ENCODE measurements at places on chromosomes 12 and 14.

DNA sequence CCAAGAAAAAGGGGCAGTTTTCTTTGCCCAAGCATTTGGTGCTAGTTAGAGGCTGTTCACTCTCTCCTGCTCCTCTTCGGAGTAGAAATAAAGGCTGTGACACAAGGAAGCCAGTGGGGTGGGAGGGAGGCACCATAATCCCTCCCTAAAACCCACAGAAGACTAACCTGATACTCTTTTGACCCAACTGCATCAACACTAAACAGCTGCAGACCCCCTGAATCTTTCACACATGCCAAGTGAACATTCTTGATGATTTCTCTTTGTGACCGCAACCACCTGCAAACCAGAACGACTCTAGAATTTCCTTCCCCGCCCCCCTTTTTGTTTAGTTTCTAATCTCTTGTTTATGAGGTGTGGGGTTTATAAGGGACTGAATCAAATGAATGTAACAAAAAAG, 175.8 kb upstream of the BCL2L14 start:
- no peak for DNase-seq

DNA sequence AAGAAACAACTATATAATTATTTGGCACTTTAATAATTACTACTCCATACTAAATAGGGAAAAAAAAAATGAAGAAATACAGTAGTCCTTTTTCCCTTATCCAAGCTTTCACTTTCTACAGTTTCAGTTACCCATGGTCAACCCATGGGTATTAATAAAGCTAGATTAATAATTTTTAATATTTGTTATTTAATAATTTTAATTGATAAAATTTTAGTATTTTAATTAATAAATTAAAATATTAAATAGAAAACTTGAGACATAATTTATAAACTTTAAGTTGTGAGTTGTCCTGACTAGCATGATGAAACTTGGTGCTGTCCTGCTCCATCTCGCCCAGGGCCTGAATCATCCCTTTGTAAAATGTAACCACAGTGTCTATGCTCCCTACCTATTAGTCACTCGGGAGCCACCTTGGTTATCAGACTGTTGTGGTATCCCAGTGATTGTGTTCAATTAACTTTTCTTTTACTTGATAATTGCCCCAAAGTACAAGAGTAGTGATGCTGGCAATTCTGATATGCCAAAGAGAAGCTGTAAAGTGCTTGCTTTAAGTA, 71.8 kb downstream of the PAWR start:
- no peak for DNase-seq

DNA sequence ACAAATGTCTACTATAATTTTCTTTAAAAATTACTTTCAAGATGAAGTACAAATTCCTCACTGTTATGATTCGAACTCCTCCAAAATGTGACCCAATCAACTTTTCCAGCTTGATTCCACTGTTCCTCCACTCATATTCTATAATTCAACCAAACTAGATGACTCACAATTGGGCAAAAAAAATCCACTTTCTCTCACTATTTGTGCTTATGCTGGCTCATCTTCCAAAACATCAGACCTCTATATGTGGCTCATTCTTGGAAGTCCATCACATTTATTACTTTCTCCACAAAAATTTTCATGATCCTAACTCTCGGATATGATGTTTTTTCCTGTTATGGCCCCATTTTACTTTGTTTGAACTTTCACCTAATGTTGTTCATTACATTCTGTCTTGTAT, 26.9 kb upstream of the RXYLT1 start:
- no peak for DNase-seq

DNA sequence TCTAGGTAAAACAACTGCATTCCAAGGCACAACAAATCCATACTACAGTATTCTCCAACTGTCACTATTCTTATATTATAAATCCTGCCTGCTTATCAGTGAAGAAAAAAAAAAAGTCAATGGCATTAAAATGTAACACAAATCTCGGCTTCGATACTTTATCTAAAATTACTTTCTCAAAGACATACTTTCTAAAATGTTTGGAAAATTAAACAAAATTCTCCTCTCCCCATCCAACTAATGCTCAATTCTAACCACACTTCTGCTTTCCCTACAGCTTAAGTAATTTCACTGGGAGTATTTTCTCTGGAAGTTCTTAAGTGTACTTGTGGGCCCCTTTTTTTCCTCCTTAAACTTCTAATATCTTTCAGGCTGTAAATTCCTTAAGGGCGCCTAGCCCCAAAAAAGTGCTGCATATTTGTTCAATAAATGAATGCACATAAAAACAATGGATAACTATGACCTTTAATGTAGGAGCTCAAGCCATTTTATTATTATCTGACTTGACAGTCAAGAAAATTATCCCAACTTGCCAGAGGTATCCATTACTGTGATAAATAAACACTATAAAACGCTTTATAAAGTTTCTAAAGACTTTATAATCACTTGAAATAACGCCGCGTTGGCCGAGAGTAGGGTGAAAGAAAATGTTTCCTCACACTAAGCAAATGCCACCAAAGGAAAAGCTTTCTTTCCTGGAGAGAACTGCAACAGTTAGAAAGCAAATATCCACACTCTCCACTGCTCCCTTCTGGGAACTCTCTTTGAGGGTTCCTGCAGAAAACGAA, 977 bp downstream of the HEATR5A start:
- no peak for DNase-seq

DNA sequence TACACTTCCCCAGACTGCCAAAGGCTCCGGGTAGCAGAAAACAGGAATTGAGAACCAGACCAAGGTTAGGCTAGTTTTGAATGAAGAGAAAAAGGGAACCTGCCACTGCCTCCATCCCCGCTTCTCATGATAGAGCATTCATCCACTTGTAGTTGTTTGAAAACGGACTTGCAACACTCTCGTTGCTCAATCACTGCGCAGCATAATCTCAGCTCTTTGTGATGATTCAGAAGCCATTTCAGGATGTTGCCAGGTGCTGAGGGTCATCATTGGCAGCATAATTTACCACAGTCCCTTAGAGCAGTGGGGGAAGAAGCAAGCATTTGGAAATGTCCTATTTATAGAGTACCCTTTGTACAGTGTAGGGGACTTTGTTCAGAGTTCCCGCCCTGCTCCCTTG, 25.6 kb downstream of the KCNK13 start:
- DNase-seq, result no peak

DNA sequence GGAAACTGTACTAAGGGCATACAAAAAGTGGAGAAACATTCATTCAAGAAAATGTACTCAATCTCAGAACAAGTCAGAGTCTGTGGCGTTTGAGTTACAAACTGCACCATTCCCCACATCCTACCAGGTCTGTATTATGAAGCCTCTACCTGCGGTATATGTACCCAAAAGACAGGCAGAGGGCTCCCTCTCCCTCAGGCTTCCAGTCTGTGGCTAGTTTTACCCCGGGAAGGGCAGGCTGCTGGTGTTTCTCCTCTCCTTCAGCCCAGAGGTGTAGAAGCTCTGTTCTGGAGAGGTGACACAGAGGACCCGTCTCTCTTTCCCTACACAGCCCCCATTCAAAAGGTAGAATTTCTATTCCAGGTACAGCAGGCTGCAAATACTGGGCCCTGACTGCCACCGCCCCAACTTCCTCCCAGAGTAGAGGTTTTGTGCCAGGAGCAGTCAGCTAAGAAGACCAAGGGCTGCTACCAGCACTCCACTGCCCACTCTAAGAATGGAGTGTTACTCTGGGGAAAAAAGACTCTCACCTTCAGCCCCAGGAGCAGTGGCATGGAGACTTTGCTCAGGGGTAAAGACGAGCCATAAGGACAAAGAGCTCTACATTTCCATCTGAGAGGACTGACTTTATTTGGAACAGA, 39.4 kb downstream of the PARP11 start:
- DNase-seq, result no peak

DNA sequence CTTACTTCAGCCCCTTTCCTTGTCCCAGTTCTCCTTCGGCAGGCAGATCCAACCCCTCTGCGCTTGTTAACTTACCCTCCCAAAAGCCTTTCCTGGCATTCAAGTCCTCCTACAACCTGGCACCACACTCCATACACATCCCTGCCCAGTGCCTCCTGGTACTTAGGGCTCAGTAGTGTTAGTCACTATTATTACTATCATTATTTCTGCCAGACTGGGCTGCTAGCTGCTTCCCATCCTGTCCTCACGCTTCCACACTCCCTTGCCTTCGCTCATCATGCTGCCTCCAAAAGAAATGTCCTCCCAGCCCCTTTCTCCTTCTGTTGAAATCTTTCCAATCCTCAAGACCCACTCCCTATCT, 1.6 kb upstream of the HDAC7 start:
- no peak for DNase-seq

DNA sequence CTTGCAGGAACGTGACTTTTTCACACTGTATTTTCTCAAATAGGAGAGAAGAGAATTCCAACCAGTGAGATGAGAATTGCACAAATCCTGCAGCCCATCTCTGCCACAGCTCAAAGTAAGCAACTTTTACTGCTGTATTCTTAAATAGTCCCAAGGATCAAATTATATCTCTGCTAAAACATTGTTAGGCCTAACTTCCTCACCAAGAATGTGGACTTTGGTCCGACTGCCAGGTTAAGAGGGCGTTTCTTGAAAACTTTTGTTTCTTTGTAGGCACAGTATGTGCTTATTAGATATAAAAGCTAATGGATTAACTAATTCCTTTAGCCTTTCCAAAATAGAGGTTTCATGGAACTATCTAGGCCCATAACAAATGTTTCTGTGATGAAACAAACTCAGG, 61.4 kb upstream of the IFNG-AS1 start:
- DNase-seq, result no peak

- no peak for DNase-seq
Observed at GRCh38 chr14:98976271-98976670, 295.7 kb downstream of the BCL11B start.

- no peak for DNase-seq
Observed at GRCh38 chr12:71356569-71356968, 83.0 kb upstream of the LGR5 start.

GRCh38 chr14:71416392-71416791, 509.1 kb downstream of the PCNX1 start:
- no peak for DNase-seq

DNA sequence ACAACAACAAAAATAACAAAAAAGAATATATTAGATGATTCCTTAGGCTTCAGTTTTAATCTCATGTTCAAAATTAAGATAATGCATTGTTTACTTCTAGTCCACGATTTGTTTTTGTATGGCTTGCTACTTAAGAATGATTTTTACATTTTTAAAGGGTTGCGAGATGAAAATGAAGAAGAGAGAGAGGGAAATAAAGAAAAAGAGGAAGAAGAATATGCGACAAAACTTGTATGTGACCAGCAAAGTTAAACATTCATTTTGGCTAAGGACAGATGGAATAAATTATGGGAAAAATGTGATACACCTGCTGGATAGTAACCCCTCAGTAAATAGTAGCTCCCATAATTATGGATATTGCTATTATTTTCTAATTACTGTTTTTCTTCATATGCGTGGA, 1.2 kb upstream of the GIT2 start:
- DNase-seq, result no peak

DNA sequence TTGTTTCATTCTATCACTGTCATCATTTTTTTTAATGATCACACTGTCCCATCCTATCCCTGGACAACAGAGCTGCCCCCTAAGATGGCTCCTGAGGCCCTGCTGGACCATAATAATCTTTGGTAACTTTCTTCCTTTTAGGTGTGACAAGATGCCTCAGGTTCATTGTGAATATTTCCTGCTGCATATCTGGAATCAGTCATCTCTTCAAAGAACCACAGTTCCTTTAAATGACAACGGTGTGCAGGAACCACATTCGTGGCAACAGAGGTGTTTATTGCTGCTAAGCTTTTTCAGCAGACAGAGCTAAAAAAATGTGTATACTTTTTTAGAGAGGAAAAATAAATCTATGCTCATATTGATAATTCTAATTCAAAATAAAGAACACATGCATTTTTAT, 312.9 kb downstream of the MED13L start:
- DNase-seq, result no peak

GRCh38 chr14:85234156-85235025, 295.6 kb upstream of the FLRT2 start:
- no peak for DNase-seq

- no peak for DNase-seq
Observed at GRCh38 chr14:47778631-47779030, 103.2 kb upstream of the MDGA2 start.

GRCh38 chr12:25712169-25712568, 159.1 kb upstream of the LMNTD1 start:
- DNase-seq, result no peak

- DNase-seq, result no peak
Observed at GRCh38 chr14:67963960-67964812, 144.6 kb downstream of the RAD51B start.

- DNase-seq, result no peak
Observed at GRCh38 chr12:111578276-111578970, 20.7 kb downstream of the ATXN2 start.

GRCh38 chr12:115956236-115956635, 321.3 kb downstream of the MED13L start:
- no peak for DNase-seq

- no peak for DNase-seq
Observed at GRCh38 chr14:89750908-89751392, 203.6 kb downstream of the EFCAB11 start.

GRCh38 chr14:62674563-62675237, 370.6 kb downstream of the KCNH5 start:
- no peak for DNase-seq

DNA sequence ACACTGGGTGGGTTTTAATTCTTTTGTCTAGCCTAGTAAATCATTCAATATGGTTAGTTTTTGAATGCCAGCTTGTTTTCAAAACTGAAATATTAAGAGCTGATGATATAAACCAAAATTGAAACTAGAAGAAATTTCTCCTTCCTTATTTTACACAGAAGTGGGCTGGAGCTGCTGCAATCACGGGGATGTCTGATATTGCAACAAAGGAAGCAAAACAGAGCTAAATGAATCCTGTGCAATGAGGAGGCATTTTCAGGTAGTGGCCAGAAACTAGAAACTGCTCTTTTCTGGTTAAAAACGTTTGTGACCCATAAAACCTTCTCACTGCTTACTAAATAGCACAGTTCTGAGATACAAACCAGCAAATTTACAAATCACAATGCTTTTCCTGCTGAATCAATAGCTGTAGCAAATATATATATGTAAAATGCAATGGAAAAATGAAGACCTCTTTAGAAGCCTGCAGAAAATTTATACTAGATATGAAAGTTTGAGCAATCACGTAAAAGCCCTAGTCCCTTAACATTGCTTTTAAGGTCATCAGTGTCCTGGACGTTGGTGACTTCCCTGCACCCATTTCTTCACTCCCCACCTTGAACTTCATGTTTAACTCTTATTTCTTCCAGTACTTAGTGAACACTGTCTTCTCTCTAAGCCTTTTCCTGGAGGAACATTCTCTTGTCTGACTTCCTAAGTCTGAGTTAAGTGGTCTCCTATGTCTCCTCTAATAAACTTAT, 15.9 kb upstream of the LRRK2 start:
- DNase-seq, result no peak

DNA sequence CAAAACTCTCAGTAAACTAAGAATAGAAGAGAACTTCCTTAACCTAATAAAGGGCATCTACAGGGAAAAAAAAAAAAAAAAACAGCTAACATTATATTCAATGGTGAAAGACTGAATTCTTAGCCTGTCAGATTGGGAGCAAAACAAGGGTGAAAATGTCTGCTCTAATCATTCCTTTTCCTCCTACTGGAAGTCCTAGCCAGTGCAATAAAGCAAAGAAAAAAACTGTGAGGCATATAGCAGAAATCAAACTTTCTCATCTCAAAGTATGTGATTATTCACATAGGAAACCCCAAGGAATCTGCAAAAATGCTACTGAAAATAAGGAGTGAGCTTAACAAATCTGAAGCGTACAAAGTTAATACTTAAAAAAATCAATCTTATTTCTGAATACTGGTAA, 170.7 kb downstream of the NUAK1 start:
- no peak for DNase-seq

Measured in caudate nucleus (tissue), 63 donors.